ENCODE measurements at places on chromosomes 16 and 17.

DNA sequence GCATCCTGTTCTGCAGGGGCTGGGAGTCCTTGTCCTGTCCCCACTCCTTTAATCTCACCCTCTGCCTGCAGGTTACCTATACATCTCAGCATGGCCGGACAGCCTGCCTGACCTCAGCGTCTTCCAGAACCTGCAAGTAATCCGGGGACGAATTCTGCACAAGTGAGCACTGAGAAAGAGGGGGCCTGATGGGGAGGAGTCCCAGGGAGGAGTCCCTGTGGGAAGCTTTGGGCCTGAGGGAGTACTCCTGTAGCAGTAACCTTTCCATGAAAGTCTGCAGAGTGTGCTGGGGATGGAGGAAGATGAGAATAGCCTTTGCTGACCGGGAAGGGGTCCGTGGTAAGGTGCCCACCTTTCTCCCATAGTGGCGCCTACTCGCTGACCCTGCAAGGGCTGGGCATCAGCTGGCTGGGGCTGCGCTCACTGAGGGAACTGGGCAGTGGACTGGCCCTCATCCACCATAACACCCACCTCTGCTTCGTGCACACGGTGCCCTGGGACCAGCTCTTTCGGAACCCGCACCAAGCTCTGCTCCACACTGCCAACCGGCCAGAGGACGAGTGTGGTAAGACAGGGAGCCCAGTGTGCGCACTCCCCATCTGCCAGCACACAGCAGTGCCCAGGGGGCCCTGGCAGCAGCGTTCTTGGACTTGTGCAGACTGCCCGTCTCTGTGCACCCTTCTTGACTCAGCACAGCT, 14.8 kb downstream of the MIEN1 start:
- no peak for DNase-seq

- no peak for DNase-seq
Measured at GRCh38 chr16:3804426-3805016, 76.0 kb downstream of the CREBBP start.

DNA sequence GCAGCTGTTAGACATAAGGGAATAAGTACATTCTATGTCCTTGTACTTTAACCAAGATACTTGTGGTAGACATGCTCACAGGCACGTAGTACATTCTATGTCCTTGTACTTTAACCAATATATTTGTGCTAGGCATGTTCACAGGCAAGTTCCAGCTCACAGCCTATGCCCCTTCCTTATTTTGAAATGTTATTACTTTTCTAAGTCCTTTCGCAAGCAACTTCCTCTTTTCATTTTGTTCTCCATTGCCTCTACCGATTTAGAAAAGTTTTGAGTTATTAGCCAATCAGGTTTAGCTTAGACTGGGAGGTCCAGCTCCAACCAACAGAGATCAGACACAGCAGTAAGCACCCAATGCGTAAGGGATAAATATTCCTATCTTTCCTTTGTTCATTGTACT, 60.1 kb upstream of the NUDT7 start:
- no peak for DNase-seq

DNA sequence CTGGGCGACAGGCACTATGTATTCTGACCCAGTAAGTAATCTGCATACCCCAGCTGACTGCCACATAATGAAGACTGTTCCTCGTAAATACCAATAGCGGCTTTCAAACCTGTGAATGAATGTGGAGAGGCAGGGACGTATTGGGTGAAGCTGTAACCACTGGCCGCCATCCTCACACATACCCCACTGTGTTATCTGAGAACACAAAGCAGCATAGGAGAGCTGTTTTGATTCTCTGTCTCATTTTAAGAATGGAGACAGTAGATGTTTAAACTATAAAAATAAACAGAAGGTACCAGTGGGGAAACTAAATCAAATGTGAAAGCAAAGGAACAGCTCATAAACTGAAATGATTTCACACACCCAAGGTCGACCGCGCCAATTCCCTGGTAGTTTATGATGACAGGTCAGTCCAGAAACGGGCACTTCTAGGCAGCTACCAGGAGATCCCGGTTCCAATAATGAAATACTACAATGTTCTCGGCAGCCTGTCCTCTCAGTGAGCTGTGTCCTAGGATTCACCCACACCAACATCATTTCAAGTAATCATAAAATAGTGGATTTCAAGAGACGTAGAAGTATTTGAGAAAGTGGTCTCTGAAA, 109.7 kb downstream of the ADCY9 start:
- DNase-seq, result no peak

DNA sequence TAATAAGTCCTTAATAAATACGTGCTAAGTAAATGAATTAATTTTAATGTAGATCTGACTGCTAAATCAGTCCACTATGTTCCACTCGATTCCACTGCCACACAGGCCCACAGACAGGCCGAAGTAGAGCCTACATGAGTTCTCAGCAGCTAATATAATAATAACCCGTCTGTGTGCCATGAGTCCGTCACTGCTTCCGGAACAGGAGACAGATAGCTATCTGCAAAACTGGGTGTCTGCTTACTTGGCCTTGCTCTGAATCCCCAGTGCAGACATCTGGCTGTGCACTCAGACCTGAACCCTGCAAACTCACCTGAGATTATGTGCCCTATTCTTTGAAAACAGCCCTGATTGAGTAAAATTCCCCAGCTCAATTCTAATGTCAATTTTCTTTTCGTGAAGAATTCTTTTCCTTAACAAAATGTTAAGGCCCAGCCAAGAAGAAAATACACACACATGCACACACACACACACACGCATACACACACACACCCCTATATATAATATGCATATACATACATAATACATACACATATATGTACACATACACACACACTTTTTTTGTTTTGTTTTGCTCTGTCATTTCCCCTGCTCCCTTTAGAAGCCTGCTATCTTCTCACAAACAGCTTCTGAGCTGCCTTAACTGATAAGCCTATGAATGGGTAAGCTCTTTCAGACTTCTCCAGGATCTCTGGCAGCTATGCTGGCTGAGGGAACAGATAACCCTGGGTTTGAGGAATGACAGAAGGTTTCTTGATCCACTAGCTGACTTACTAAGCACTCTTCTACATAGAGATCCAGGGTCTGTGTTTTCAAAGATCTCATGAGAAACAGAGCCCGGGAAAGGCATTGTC, 39.8 kb upstream of the TOM1L1 start:
- DNase-seq, result no peak

GRCh38 chr16:30985401-30986128, 558 bp downstream of the HSD3B7 start:
- DNase-seq, result peak; percentile 60
